ENCODE measurements at places on chromosomes 11 and 22.

GRCh38 chr22:40718250-40719204, 39.2 kb downstream of the MCHR1 start:
- DNase-seq, result no peak

DNA sequence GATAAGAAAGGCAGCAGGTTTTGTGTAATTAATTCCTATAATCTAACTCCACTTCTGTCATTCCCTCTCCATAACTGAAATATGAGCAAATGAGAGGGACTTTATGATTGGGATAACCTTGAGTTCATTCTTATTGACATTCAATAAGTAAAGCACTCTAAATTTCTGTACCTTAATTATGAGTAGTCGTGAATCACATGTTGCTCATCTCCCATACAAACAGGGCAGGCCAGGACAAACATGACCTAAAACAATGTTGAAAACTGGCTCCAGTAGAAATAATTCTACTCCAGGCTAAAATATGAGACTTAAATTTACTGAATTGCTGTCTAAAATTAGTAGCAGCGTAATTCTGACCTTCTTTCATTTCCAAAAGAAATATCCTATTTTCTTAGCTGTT, 505.4 kb downstream of the NELL1 start:
- no peak for DNase-seq

- no peak for DNase-seq
Measured at GRCh38 chr11:10892250-10892649, 34.4 kb upstream of the ZBED5 start.

DNA sequence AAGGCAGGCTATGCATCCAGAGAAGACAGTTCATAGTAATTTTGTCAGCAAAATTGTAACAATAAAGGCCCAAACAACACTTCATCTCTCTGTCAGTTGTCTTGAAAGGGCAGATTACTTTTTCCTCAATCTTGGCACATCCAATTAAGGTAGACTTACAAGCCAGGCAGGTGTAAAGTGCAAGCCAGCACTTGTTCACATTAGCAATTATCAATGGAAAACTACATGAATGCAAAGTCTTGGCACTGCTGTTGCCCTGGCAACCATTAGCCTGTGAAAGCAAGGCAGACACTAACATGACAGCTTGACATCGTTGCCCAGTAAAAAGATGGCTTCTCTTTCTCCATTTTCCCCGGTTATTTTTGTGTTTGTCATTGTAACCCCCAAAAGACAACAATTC, 677.2 kb upstream of the TENM4 start:
- no peak for DNase-seq

GRCh38 chr11:93072229-93072914, 102.9 kb downstream of the MTNR1B start:
- DNase-seq, result no peak

DNA sequence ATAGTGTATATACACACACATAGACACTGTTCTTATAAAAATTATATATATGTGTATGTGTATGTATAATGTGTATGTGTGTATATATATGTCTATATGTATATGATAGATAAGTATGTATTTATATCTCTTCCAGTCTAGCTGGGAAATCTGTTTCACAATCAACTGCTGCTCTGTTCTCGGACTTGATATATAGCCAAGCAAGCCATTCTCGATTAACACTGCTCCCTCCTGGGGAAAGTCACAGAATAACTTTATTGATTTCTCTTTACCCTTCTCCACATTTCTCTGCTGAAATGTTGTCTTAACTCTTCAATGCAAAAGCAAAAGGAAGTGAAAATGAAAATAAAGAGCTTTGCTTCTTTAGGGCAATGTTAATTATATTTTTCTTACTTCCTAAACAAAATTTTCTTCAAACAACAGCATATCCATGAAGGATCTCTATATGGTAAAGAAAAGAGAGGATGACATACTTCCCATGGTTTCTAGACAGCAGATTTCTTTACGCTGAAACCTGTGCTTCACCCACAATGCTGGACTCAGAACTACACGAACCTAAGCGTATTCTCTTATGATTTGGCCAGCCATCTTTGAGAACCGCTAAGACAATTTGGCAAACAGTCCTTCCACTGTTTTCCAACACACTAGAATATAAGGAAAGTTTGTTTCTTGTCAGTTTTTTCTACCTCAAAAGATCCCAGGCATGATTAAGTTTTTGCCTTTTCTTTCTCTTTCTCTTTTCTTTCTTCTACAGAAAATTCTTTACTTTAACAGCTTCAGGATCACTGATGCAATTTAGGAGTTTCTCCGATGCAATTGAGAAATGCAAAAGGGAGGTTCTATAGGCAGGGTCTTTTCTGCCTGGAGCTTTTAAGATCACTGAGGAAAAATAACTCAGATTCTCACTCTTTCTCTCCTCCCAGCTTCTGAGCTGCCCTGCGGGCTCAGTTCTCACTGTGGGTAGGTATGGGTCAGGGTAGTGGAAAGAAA, 1.9 kb downstream of the BLID start:
- no peak for DNase-seq

DNA sequence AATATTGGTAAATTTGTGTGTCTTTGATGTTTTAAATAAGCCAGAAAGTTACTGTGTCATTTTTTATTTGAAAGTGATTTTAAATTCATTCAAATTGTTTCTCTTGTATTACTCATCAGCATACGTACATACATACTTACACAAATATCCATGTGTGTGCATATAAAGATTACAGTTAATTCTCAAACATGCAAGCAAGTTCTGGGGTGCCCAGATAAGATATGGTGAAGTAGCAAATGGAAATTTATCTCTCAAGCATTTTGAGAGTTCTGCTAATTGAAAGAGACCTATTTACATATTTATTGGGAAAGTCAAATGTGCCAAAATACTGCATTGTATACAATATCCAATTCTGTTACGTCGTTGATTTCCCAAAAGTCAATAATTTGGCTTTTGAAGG, 1024.0 kb upstream of the CNTN5 start:
- no peak for DNase-seq

GRCh38 chr11:128520888-128521681, 66.3 kb downstream of the ETS1 start:
- no peak for DNase-seq

- DNase-seq, result no peak
Measured at GRCh38 chr11:32438866-32439489, 3.6 kb upstream of the WT1 start.

- no peak for DNase-seq
Measured at GRCh38 chr11:498297-499181, 8.5 kb downstream of the RNH1 start.

DNA sequence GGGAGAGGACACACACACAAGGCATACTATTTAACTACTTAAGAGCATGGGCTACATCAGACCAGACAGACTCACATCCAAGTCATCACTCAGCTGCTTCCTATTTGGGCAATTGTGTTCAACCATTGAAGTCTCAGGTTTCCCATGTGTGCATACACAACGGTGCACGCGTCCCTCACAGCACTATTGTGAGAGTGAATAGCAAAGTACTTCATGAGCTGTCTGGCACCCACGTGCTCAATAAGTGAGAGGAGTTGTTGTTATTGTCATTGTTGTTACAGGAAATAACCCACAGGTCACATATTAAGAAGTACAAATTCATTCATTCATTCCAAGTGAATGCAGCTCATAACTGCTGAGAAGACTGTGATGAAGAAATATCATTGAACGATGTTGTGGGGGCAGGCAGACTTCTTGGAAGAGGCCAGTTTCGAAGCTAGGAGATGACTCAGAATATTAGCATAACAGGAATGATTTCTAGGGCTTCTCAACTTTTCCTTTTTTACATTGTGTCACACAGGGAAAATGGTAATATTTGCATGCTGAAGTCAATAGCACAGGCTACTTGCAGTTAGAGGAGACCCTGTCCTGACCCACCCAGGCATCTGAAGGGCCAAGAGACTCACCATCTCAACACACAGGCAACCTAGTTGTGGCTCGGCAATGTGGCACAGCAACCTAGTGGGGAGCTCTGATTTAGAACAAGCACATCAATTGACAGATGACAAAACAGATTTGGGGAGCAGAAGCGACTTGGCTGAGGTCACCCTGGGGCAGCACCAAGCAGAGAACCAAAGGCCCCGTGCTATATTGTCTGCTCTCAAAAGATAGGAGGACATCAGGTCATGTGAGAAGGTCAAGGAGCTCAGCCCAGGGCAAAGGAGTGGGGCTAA, 606.0 kb downstream of the BUD13 start:
- no peak for DNase-seq

DNA sequence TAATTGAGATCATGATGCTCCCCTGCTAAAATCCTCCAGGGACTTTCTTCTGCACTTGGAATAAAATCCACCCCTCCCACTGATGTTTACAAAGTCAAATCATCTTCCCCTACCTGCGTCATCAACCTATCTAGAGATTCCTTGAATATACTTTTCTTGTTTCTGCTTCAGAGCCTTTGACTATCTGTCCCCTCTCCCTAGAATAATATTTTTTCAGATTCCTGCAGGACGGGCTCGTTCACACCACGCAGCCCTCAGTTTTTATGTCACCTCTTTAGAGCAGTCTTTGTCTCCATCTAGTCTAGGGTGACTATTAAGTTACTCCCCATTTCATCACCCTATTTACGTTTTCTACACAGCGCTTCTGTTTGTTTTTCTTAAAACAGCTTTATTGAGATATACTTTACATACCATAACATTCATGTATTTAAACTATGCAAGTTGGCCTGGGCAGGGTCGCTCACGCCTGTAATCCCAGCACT, 94.8 kb upstream of the SESN3 start:
- no peak for DNase-seq

DNA sequence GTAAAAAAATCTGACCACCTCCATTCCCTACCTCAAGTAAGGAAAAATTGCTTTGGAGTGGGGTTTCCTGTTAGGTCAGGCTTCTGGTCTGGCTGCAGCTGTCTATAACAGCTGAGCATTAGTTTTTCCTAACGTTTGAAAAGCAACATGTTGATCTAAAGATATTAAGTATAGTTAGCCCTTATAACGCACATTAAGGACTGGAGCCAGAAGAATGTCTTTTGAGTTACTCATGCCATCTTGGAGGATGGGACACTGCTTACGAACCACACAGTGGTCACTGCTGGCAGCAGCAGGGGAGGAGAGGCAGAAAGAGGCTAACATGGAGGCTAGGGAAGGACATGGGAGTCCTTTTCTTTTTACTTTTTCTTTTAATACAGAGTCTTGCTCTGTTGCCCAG, 44.1 kb upstream of the GDPD4 start:
- DNase-seq, result no peak

DNA sequence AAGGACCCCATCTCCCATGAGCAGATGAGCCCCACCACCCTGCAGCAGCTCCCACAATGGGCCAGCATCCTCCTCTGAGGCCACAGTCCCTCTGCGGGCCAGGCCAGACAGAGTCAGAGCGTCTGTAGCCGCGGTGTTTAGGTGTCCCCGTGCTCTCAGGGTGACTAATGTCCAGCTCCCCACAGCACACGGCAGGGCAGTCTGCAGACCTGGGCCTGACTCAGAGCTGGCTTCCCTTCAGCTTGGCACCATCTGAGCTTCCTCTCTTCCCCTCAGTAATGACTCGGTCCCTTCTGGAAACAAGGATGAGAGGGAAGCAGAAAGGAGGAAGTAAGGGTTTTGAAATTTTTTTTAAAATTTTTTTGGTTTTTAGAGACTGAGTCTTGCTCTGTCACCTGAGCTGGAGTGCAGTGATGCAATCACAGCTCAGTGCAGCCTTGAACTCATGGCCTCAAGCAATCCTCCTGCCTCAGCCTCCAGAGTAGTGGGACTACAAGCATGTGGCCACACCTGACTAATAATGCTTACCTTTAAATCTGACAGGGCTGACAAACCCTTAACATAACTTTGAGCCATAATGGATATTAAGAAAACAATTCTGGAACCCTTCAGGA, 28.5 kb downstream of the LRRC74B start:
- DNase-seq, result no peak

- peak; percentile 73 for DNase-seq
Measured at GRCh38 chr11:116576526-116576925, 196.3 kb downstream of the BUD13 start.

DNA sequence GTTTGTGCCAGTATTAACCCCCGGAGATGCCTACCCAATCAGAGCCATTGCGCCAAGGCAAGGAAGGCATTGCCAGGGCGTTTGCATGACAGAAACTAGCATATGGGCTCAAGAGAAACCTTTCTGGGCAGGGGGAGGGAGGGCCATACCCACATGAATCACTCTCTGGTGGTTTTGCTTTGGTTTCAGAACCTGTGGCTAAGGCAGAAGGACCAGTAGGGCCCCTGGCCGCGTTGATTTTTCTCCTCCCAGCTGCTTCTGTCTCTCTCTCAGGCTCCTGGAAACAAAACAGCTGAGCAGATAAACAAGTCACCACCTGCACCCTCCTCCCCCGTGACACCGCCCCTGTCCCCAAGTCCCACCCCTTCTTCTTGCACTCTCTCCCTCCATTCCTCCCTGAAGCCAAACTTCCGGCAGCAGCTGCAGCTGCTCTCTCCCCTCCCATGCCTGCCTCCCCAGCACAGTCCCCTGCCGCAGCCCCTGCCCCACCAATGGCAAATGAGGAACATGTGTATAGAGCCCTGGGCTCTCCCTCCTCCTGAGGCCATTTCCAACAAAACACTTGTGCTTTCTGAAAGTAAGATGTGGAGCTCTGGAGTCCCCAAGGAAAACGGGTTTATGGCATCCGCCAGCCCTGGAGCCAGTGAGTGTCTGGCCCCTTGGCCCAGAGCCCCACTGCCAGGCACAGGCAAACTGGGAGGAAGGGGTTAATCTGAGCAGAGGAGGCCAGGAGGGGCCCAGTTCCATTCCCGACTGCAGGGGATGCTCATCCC, 39.0 kb upstream of the ADA2 start:
- DNase-seq, result peak; percentile 55

DNA sequence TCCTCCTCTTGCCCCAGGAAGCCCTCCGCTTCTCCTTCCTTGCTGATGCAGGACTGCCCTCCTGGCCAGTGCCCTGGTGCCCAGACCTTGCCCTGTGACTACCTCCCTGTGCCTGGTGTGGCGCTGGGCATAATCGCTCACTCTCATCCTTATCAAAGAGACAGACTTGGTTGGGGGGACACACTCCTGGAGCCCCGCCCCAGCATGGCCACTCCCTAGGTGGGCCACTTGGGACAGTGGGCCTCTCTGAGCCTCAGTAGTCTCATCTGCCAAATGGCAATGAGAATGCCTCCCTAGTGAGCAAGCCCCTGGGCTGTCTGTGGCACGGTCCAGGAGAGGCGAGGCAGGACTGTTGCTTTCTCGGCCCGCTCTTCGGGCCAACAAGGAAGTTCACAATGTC, 72.7 kb upstream of the TSPAN18 start:
- DNase-seq, result no peak

GRCh38 chr11:45917623-45918330, at the start of gene PEX16:
Gene PEX16 (minus strand): TSS chr11:45917877. CDS start chr11:45917811, 66 bp downstream.
- peak; percentile 98 for DNase-seq

- DNase-seq, result no peak
Measured at GRCh38 chr11:70551351-70552166, 153.2 kb downstream of the CTTN start.

GRCh38 chr11:22733475-22734248, 67.3 kb downstream of the GAS2 start:
- DNase-seq, result no peak

All from Jurkat, Clone E6-1 (cell line).